Metanephros (tissue), 2 donors: ENCODE measurements at places on chromosomes 2 and 18. TPM values are rescaled to one million over a fixed set of nuclear protein-coding genes. Genes with fewer than 3 reads are reported as not detected.

The ATG16L1 gene
- 38.8 TPM for total RNA-seq

The DCDC2C gene
- total RNA-seq, result 0.93 TPM

The ICOS gene
- total RNA-seq, result 0.23 TPM

The PDCD1 gene
- 0.58 TPM for total RNA-seq

The ABCG8 gene
- total RNA-seq, result 1.4 TPM

The AP1S3 gene
- 21.9 TPM for total RNA-seq

The AKAIN1 gene
- total RNA-seq, result not detected

The ALPI gene
- total RNA-seq, result not detected

The MC2R gene
- not detected for total RNA-seq

The BOK gene
- 28.4 TPM for total RNA-seq

The AGXT gene
- not detected for total RNA-seq

The AMER3 gene
- 0.23 TPM for total RNA-seq

The AGPS gene
- total RNA-seq, result 41.7 TPM

The CFAP53 gene
- total RNA-seq, result 1.1 TPM

The ALPG gene
- total RNA-seq, result not detected

The ACOXL gene
- 0.99 TPM for total RNA-seq

The CNRIP1 gene
- 22.1 TPM for total RNA-seq

The HOXD13 gene
- 0.06 TPM for total RNA-seq

The RAB31 gene
- 24.3 TPM for total RNA-seq

The DNAH6 gene
- total RNA-seq, result 2.0 TPM

The POTEI gene
- 0.06 TPM for total RNA-seq

The SCYGR1 gene
- total RNA-seq, result not detected

The GALNT5 gene
- 0.70 TPM for total RNA-seq

The PSMA8 gene
- not detected for total RNA-seq

The PLEK gene
- total RNA-seq, result 7.6 TPM

The DCC gene
- total RNA-seq, result 7.9 TPM

The RFX8 gene
- 2.5 TPM for total RNA-seq

The CXCR1 gene
- total RNA-seq, result 1.4 TPM

The MARS2 gene
- total RNA-seq, result 9.1 TPM
